ENCODE measurements at places on chromosomes 13 and 19.

DNA sequence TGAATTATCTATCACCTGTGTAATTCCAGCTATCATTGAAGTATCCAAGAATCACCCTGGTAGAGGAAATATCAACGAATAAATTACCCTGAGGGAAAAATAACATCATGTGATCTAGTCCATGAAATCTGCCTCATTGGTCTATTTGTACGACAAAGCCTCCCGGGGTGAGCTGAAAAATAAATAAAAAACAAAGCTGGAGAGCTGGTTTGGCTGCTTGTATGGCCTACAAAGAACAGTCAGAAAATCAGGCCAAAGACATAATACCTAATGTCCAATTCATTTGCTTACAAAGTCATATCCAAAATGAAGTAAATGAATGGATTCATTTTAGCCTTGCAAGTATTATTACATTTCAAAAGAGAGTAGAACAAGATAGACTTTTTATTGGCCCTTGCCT lies 449.9 kb downstream of the KLF12 start:
- no peak for DNase-seq

DNA sequence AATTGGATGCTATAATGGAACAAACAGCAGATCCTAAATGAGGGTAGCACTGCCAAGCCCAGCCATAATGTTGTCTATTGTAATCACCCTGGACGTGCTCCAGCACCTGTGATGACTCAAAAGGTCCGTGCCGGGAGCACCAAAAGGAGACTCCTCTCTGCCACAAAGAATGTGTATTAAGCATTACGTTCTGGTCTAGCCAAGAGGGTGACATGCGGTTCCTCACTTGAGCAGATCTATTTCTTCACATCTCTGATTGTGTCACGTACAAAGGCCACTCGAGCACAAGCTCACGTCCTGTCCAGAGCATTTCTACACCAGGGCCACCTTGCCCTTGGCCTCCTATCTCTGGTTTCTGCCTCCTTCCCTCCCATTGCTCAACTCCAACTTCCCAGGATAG lies 219.9 kb upstream of the IRS2 start:
- no peak for DNase-seq

DNA sequence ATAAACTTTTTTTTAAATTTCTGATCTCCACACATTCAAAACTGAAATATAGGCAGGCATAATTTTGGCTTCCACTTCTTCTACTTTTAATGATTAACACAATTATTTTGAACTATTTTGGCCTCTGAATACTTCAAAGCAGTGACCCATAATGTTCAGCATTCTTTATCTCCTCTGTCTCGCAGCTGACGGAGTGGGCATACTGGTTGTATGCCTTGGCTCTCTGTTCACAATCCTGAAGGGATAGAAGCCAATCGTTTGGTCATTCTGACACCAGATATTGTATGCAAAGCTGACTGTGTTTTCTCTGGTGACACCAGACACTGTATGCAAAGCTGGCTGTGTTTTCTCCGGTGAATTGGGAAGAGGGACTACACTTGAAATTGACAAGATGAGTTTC lies 833.0 kb downstream of the EFNB2 start:
- DNase-seq = no peak

GRCh38 chr19:28864577-28865042 lies 348.3 kb downstream of the UQCRFS1 start:
- no peak for DNase-seq

DNA sequence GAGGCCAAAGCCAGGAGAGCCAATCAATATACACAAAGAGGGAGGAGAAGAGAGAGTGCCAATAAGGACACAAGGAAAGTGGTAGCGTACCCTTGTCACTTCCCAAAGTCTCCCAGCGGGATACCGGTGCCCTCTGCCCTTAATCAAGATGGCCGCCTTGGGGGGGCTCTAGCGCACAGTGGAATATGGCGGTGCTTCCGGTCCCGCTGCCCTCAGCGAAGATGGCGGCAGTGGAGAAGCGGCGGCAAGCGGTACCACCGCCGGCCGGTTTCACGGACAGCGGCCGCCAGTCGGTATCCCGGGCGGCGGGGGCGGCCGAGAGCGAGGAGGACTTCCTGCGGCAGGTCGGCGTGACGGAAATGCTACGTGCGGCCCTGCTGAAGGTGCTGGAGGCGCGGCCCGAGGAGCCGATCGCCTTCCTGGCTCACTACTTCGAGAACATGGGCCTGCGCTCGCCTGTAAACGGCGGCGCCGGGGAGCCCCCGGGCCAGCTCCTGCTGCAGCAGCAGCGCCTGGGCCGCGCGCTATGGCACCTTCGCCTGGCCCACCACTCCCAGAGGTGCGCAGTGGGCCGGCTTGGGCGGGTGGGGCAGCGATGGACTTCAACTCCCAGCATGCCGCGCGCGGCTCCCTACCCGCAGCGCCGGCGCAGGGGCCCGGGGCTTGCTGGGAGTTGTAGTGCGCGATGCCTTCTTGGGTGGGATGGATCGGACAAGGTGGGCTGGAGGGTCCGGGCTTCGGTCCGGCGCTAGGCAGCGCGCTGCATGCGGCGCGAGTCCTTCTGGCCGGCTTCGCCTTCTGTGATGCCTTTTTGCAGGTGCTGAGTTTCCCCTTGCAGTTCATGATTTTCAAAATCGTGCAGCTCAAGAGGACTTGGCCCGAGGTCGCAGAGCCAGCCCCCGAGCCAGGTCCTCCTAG lies at the start of gene TPGS1:
Gene TPGS1, plus strand, starts transcription at position 212 of the 918 bp plus-strand sequence. Its CDS starts 10 bp downstream, at position 222.
- DNase-seq = peak; percentile 52

- DNase-seq = no peak
Measured at GRCh38 chr13:98273067-98273823, 96.2 kb upstream of the RNF113B start.

GRCh38 chr13:74132152-74132775 lies 1.9 kb downstream of the KLF12 start:
- peak; percentile 15 for DNase-seq

DNA sequence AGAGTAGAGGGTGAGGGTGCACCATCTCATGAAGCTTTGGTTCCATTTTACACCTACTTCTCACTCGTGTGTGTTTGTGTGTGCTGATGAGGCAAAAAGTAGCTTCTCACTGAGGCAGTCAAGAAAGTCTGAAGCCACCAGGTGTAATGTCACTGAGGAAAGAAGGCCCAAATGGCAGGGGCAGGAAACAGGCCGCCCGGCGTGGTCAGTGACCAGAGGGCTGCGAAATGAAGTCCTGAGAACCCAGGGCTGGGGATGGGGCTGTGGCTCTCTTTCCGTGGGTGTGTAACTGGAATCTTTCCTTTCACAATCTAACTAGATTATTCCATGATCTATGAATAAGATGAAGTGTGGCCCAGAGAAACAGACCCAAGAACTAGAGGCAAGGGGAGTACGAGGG lies 25.5 kb upstream of the TFDP1 start:
- no peak for DNase-seq

- no peak for DNase-seq
Measured at GRCh38 chr19:12772323-12772722, 3.0 kb downstream of the HOOK2 start.

DNA sequence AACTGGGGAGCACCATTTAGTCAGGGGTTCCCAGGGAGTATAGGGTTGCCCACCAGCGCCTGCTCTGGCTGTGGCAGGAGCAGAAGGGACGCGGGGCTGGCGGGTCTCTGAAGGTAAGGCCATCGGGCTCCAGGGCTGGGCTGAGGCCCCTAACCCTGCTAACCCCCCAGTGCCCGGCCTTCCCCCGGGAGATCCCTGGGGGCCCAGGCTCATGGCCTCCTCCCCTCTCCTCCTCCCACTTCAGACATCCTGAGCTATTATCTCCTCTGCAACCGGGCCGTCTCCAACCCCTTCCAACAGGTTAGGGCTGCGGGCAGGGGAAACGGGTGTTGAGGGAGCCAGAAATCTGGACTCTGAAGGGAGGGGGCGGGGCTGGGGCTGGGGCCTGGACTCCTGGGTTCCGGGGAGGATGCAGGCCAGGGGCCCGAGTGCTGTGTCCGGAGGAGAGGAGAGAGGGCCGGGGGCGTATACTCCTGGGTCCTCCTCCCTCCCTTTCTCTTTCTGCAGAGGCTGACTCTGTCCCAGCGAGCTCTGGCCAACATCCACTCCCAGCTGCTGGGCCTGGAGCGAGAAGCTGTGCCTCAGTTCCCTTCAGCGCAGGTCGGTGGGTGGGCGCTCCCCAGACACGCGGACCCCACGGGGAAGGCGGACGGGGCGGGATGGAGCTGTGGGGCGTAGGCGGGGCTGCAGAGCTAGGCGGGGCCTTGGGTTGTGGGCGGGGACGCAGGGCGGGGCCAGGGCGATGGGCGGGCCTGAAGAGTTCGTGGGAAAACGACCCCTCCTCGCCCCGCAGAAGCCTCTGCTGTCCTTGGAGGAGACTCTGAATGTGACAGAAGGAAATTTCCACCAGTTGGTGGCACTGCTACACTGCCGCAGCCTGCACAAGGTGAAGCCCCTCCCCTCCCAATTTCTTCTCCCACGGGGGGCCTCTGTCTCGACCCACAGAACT lies 15.3 kb downstream of the TTYH1 start:
- DNase-seq = no peak

DNA sequence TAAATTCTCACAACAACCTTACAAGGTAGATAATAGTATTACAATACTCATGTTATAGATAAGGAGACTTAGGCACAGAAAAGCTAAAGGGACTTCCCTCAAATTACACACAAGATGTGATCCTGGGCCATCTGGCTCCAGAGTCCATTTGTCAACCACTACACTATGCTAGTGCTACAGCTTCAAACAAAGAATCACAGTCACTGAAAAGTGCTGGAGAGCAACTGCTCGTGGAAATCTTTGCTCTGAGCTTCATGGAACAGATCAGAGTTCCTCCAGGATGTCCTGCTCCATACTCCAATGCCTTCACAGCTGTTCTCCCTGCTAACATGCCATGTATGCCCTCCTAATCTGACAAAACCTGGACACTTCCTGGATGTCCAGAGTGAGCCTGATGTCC lies 271.2 kb downstream of the ENOX1 start:
- no peak for DNase-seq

GRCh38 chr19:1315470-1316166 lies 29.9 kb downstream of the EFNA2 start:
- peak; percentile 16 for DNase-seq

DNA sequence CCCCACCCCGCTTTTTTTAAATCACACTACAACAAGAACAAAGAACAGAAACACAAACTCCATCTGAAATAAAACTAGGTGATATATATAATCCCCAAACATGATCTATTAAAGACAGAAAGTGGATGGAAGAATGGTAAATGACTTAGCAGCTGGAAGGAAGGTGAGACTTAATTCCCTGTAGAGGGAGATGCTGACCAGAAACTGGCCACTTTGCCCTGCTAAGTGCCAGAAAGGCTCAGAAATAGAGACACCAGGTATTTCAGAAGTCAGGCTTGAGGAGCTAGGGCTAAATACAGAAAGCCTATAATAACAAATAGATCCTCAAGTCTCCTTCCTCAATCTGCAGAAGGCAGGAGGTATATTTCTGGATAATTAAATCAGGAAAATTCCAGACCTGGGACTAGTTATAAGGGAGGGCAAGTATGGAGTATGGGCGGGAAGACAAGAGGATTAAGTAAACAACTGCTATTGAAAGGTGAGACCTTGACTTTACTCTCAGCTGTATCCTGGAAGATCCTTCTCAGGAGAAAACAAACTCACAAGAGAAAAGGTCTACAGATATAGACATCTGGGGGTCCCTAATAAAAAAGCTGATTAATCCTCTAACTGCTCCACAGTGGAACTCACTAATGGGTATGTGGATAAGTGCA lies 32.2 kb downstream of the MTRF1 start:
- DNase-seq = no peak

- DNase-seq = no peak
Measured at GRCh38 chr19:32041681-32042292, 303.6 kb upstream of the ZNF507 start.

GRCh38 chr13:90760639-90761038 lies 586.8 kb upstream of the MIR17HG start:
- no peak for DNase-seq

DNA sequence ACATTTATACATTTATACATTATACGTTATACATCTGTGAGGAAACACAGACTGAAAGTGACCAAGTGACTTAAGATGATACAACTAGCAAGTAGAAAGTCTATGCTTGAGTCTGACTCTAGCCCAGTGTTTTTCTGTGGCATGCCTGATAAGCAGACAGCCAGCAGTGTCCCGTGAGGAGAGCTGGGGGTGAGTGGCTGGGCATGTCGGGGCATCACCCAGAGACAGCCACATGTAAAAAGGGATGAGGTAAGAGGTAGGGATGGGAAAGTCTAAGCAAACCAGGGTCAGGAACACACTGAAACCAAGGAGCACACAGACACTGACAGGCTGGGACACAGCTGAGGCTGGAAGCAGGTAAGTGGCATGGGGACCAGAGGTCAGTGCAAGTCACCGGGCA lies 333.2 kb downstream of the FOXO1 start:
- DNase-seq = no peak

GRCh38 chr13:101492251-101492910 lies 39.9 kb downstream of the ITGBL1 start:
- DNase-seq = no peak

DNA sequence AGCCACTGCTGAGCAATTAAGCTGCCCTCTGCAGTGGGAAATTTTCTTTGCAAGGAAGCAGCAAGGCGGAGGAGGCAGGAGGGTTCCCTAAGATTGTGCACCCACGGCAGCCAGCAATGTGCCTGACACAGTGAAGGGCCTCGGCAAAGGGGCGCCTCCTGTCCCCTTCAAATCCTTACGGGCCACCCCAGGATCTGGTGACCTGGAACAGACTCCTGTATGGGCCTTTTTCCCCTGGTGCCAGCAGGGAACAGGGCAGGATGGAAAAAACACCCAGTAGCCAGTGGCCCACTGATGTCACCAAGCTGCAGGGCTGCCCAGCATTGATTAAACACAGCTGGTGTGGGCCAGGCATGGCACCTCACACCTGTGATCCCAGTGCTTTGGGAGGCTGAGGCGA lies 86.7 kb downstream of the GNG7 start:
- DNase-seq = no peak

- no peak for DNase-seq
Measured at GRCh38 chr19:57438925-57439324, 3.8 kb downstream of the ZNF749 start.

GRCh38 chr13:77729502-77730221 lies 32.2 kb downstream of the SLAIN1 start:
- no peak for DNase-seq

DNA sequence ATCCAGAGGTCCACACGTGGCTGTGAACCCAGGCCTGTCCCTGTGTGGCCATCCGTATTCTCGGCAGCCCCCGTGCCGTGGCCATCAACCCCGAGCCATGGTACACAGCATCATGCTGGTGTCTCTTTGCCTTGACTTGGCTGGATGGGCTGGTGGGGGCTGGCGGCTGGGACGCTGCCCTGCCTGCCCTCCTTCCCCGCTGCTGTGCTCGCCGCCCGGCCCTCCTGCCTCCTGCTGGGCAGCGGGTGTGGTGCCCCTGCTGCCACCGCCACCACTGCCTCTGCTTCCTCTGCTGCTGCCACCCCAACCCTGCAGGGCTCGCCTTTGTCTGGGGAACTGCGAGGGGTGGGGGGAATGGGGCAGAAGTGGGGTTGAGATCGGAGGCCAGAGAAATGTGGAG lies 19.7 kb upstream of the EHD2 start:
- no peak for DNase-seq

Data from AML-193 (cell line).